HS-27A (cell line): ENCODE measurements at places on chromosomes 11 and 22.
A peak's percentile ranks its signal among the peaks of the same experiment; 100 is the strongest.

- no peak for DNase-seq
Measured at GRCh38 chr11:772429-773390, 4.6 kb downstream of the GATD1 start.

- DNase-seq = no peak
Measured at GRCh38 chr11:14977101-14977880, 5.1 kb upstream of the CALCA start.

DNA sequence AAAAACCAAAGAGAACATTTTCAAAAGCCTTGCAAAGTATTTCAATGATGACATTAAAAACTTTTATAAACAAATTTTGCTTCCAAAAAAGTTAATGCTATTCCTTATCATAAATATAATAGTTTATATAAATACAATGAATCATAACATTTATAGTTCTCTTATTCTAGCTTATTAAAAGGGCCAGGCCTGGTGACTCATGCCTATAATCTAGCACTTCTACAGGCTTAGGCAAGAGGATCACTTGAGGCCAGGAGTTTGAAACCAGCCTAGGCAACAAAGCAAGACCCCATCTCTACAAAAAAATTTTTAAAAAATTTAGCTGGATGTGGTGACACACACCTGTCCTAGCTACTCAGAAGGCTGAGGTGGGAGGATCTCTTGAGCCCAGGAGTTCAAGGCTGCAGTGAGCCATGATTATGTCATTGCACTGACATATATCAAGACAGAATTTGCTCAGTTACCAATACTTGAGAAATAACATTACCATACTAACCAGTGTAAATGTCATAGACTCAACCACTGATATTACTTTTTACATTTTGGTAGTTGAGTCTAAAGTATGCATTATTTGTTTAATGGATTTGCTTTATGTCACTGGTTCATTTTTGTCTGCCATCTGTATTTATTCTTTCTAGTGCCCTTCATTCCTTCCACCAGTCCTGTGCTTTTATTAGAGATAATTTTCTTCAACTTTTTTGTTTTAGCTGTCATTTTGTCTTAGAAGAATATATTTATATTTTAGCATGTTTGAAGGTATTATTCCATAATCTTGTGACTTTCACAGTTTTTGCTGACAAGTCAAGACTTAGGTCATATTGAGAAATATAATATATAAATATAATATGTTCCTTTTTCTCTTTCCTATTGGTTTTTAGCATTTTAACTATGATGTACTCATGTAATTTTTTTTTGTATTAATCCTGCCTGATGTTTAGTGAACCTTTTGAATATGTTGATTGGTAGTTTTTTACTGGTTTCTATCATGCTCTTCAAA lies 56.2 kb downstream of the CYP2R1 start:
- no peak for DNase-seq

DNA sequence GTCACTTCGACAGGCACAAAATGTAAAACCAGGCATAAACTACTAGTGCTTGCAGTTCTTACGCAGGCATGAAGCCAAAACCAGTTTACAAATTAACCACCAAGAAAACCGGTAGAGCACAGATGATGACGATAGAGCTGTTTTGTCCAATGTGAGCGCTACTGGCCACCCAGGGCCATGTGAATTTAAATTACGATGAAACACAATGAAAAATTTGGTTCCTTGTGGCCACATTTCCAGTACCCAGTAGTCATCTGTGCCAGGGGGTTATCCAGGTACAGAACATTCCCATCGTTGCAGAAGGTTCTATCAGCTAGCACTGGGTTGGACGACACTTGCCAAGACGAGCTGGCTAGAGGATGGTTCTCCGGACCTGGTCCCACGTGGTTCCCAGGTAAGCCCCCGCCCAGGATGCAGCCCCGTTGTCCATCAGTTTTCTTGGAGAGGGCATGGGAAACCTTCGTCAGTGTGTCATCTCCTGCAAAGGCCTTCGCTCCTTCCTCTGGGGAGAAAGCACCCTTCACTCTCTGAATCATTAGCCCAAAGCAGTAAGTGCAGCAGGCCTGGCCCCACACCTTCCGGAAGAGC lies 1.1 kb upstream of the CD81 start:
- no peak for DNase-seq

DNA sequence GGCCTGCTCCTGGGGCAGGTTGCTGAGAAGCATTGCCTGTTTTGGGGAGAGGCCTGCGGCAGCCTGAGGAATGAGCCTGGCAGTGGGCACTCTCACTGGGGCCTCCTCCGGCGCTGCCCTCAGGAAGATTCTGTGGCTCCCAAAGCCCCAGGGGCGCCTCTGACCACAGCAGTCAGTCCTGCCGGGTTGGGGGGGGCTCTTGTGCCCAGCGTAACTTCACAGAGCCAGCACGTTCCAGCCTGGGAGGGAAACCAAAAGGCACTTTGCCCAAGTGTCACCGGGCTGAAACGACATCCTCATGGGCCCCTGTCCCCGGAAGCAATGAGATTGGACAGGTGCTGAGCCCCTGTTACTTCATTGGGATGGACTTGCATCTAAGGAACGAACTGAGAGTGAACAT lies 4.3 kb upstream of the LRP5 start:
- no peak for DNase-seq

DNA sequence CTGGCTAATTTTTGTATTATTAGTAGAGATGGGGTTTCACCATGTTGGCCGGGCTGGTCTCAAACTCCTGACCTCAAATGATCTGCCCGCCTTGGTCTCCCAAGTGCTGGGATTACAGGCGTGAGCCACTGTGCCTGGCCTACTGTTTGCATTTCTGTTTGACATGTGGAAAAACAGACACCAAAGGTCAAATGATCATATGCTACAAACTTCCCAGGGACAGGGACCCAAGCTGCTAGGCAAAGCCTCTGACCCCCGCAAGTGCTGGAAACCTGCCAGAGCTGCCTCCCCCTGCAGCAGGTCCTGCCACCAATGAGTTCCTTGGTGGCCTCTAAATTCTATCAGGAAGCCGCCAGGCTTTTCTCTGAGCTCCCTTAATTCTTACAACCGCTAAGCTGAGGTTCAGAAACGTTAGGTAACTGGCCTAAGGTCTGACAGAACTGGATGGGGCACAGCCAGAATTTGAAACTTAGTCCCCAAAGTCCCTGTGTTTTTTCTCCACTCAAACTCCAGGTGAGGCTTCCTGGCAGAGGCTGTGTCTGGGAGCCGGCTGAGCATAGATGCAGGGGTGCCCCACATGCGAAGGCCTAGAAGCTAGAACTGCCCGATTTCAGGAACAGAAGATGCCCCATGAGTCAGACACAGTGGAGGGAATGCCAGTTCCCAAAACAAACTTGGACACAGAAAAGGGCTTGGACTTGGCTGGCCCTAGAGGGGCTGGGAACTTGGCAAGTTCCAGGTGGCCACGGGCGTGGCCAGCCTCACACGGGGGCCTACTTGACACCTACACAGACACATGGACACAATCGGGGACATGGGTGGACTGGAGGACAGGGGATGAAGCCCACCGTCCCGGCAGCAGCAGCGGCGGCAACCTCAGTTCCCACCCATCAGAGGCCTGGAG lies 7.4 kb downstream of the CSNK1E start:
- no peak for DNase-seq

DNA sequence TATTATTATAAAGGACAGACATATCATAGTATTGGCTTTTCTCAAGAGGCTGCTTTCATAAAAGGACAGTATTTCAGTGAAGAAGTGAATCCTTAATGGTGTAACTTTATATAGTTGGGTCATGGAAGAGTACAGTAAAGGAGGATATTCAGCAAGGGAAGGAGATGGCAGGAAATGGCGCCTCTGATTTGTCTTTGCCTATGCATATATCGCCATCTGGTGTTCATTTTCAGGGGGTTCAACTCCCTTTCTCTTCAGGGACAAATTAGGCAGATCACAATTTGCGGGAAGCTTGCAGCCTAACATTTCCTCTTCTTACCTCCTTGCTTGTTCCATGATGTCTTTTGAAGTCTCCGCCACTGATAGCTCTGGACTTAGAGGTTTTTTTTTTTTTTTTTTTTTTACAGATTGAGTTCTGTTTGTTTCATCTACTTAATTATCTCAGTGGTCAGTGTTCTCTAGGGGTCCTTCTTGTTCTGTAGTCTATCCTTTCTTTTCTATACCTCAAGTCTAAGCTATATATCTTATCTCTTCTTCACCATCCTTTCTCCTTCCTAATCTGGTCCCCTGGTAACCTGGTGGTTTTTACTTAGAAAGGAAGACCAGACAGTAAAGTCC lies 21.8 kb upstream of the RRM1 start:
- DNase-seq = peak; percentile 38

DNA sequence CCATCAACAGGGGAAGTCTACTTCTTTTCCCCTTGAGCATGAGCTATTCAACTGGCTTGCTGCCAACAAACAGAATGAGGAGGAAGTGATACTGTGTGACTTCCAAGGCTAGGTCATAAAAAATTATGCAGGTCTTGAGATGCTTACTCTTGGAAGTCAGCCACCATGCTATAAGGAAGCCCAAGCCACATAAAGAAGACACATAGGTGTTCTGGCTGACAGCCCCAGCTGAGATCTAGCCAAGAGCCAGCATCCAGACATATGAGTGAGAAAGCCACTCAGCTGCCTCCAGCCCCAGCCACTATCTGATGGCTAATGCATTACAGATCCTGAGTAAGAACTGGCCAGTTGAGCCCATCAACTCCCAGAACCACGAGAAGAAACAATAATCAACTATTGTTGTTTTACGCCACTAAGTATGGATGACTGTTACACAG lies 31.0 kb upstream of the PPP2R1B start:
- DNase-seq = no peak

DNA sequence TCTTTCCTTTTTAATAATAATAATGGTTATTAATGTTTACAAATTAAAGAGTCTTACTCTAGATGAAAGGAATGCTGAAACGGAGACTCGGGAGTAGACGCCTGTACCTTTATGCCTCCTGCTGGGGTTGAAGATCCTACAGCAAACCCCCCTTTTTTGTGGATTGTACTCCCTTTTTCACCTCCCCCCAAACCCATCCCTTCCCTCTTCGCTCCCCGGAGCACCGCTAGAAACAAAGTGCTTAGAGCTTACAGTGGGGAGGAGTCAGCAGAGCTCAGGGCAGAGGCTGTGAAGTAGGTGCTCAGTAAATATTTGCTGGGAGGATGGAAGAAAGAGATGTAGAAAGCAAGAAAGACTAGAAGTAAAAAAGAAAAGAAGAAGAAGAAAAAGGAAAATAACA lies 169.7 kb downstream of the NXPE2 start:
- DNase-seq = no peak

- no peak for DNase-seq
Measured at GRCh38 chr22:38601221-38601764, 31.3 kb upstream of the DMC1 start.

- no peak for DNase-seq
Measured at GRCh38 chr11:132638423-132638822, 893.9 kb downstream of the OPCML start.

DNA sequence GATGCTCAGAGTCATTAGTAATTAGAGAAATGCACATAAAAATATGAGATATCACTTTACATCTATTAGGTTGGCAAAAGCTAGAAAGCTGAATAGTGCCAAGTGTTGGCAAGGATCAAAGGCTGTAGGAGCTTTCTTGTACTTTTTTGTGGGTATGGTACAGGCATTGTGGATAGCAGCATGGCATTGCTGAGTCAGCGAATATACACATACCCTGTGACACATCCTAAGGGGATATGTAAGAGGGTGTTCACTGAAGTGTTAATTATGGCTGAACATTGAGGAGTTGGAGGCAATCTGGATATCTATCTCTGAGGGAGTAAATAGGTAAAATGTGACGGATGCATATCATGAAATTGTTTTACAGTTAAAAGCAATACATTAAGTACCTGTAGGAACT lies 27.0 kb upstream of the IL18BP start:
- DNase-seq = no peak

- DNase-seq = no peak
Measured at GRCh38 chr11:1936072-1936780, 10.9 kb upstream of the MRPL23 start.
